Hematopoietic multipotent progenitor cell treated with erythropoietin and hydrocortisone succinate and interleukin-3 and kit ligand, for 8 days (in vitro differentiated cells): ENCODE measurements at places on chromosomes 16 and 17.

DNA sequence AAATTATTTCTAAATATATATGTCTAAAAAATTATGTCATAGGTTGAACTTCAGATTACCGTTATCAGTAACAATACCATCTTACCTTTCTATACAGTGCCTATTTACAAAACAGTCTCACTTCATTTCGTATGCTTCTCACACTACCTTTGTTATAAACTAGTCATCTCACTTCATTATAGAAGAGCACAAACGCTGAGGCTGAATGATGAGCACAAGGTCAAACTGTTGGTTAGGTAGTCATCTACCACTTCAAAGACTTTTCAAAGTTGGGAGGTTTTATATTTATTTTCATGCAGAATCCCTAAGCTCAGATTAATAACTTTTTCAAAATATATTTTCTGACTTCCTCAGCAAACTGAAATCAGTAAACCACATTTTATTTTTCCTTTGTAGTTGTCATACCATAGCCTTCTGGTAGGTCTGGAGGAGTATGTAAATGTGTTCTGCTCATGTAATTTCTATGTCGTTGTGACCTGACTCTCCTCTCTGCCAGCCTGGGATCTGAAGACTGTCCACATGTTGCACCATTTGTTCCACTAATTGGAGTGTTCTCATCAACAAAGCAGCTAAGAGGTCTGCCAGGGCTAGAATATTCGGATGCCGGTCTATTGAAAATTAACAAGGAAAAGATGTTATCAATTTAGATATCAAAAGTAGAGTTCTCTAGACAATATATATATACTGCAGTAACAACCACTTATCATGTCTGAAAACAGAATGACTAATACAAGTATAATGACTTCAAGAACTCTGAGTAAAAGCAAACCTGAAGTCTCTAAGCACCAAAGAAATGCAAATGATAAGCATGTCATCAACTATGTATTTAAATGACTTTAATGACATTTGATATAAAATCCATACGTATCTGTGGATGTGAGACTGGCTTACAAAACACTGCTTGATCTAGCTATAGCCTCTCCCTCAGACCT lies 73.9 kb downstream of the CEP95 start:
- no peak for DNase-seq

DNA sequence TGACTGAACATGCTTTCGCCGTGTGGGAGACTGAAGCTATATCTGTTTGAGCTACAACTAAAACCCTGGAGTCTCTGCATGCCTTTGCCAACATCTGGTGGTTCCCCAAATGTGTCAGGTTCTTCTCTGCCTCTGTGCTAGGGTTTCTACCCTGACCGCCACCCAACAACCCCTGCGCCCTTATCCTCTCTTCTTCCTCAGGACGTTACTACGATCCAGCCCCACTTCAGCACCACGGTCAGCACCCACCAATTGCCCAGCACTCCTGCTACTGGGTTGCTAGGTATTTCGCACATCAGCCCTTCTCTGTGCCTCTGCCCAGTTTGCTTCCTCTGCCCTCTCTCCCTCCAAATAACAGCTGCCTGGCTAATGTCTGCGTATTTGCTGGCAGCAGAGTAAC lies 106.3 kb upstream of the HSBP1 start:
- peak; percentile 33 for DNase-seq

DNA sequence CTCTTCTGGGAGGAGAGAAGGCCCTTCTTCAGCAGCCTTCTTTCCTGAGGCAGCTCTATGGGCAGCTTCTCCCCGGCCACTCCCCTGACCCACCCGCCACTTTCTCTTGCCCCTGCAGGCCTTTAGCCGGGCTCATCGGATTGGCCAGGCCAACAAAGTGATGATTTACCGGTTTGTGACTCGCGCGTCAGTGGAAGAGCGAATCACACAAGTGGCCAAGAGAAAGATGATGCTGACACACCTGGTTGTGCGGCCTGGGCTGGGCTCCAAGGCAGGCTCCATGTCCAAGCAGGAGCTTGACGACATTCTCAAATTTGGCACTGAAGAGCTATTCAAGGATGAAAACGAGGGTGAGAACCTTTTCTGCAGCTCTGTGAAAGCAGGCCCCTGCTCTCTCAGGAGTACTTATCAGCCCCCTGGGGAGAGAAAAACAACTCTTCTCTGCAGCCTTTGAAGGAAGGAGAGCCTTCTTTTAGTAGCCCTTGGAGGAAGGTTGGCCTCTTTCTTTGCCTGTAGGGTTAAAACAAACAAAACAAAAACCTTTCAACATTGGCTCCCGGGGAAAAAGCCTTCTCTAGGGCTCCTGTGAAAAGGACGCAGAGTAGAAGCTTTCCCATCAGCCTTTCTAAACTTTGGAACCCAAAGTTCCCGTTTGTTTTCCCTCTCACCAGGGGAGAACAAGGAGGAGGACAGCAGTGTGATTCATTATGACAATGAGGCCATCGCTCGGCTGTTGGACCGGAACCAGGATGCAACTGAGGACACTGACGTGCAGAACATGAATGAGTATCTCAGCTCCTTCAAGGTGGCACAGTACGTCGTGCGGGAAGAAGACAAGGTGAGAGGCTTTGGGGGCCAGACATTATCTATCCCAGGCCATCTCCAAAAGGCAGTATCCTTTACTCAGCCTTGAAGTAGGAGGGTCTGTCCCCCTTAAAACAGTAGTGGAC lies 12.7 kb downstream of the RNF227 start:
- DNase-seq: no peak

GRCh38 chr16:1105888-1106620 lies 10.0 kb upstream of the C1QTNF8 start:
- peak; percentile 53 for DNase-seq

GRCh38 chr16:12132850-12133440 lies 156.4 kb downstream of the SNX29 start:
- no peak for DNase-seq

- no peak for DNase-seq
Observed at GRCh38 chr17:49180998-49181635, 29.3 kb downstream of the GNGT2 start.

DNA sequence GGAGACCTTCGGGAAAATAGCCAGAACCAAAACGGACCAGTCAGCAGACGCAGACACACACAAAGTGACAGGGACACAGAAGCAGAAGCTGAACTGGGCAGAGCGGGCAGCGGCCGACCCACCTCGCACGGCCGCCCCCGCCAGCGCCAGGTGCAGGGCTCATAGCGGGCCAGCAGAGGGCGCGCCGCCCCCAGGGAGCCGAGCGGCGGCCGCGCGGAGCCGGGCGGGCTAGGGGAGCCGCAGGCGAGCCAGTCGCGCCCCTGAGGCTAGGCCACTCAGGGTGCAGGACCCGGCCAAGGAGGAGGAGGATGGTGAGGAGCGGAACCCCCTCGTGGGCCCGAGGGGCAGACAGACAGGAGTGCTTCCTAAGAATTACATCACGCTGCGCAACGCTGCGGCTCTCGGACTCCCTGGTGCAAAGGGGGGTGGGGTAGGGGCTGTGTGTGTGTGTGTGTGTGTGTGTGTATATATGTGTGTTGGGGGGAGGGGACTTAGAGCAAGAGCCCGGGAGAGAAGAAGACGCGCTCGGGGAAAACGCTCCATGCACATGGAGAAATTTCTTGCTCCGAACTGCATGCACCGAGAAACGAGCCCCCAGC lies 913 bp upstream of the NOG start:
- DNase-seq: peak; percentile 30

GRCh38 chr17:68207651-68208253 lies 40.1 kb upstream of the AMZ2 start:
- DNase-seq: no peak

GRCh38 chr17:48335858-48336500 lies 94.0 kb downstream of the SKAP1 start:
- DNase-seq: peak; percentile 80
